ENCODE measurements at places on chromosomes 16 and 17. TPM values are rescaled to one million over a fixed set of nuclear protein-coding genes. Genes with fewer than 3 reads are reported as not detected.

The ZNF263 gene
- 13.2 TPM for total RNA-seq

The WNT3 gene
- not detected for total RNA-seq

The SLC16A13 gene
- total RNA-seq, result 0.51 TPM

The MAP2K4 gene
- total RNA-seq, result 48.9 TPM

The CIBAR2 gene
- total RNA-seq, result 2.4 TPM

The ASGR2 gene
- not detected for total RNA-seq

The PLA2G10 gene
- not detected for total RNA-seq

The TBC1D3L gene
- 7.5 TPM for total RNA-seq

The CDK5R1 gene
- 2.9 TPM for total RNA-seq

The NLK gene
- 7.7 TPM for total RNA-seq

The GAS2L2 gene
- not detected for total RNA-seq

The CDH1 gene
- 0.26 TPM for total RNA-seq

The CYB561 gene
- 16.0 TPM for total RNA-seq

The GPR142 gene
- not detected for total RNA-seq

The IL34 gene
- total RNA-seq, result 9.0 TPM

The CHST4 gene
- not detected for total RNA-seq

Data from uterus (tissue), 4 donors.